ENCODE measurements at places on chromosomes 16 and 17.
A peak's percentile ranks its signal among the peaks of the same experiment; 100 is the strongest.

DNA sequence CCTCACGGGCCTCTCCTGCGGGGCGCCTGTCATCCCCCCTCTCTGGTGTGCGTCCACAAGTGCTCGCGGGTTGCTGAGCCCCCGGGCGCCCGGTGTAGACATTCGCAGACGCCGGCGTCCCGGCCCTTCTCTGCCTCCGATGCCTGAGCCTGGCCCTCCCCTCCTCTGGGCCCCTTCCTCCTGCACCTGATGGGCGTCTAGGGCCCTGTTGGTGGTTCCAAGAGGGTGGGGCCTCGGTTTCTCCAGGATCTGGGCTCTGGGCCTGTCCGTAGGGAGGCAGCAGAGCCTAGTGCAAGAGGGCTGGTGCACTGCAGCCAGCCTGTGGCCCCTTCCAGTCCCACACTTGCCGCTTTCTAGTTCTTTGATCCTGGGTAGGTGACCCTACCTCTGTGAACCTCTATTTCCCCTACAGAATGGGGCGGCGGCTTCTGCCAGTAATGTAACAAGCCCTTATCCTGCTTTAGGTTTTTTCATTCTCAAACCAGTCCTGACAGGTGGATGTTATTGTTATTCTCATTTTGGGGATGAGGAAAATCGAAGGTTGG is 623 bp downstream of the E4F1 start:
- peak; percentile 66 for DNase-seq

DNA sequence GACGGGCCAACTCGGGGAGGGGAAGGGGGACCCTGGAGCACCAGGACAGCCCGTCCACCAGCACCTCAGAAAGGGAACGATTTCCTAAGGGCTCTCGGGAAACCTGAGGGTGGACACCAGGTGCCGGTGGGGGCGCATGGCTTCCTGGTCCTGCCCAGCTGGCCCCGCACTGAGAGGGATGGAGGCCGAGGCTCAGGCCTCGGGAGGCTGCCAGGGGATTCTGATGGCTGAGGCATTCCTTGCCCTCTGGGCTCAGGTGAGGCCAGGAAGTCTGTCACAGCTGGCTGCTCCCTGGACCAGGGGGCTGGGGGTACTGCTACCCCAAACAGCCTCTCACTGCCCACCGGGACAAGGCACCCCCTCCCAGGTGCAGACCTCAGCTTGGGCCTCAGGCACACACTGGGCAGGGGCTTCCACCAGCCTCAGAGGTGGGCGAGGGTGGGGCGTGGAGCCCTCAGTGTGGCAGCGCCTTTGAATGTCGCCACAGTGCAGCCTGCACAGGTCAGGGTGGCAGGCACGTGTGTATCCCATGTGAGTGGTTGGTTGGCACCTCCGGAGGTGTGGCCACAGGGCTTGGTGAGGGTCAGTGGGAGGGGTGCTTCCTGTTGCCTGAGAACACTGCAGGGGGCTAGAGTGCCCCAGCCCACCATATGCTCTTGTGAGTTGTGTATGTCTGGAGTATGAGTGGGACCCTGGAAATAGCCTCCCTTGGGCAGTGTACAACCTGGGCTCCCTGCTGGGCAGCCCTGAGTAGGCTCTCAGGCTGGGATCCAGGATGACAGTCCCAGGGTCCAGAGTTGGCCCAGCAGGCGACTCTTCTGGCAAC is 3.9 kb upstream of the FSCN2 start:
- DNase-seq: no peak

- no peak for DNase-seq
Observed at GRCh38 chr16:23469814-23470213, 16.8 kb upstream of the COG7 start.

DNA sequence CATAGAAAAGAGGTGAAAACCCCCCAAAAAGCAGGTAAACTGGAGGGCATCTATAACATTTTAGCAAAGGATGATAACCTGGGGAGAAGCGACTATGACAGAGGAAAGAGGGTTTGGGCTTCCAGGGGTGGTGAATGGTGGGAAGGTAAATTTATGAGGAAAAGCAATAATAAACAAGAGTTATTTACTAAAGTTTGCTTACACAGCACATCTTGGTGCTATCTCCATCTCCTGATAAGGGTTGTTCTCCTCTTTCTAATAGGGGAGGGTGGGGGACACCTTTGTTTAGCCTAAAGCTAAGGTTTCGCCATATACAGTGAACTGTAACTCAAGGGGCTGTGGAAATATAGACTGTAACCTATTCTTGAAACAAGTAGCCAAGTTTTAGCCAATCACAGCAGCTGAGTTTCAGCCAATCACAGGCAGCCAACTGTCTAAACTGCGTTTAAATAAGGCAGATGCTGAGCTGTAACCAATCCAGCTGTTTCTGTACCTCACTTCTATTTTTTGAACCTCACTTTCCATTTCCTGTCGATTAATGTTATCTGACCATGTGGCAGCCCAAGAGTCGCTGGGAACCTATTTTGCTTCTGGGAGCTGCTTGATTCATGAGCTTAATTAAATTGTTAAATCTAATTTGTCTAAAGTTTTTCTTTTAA is 191.8 kb downstream of the MAP2K6 start:
- DNase-seq: no peak

DNA sequence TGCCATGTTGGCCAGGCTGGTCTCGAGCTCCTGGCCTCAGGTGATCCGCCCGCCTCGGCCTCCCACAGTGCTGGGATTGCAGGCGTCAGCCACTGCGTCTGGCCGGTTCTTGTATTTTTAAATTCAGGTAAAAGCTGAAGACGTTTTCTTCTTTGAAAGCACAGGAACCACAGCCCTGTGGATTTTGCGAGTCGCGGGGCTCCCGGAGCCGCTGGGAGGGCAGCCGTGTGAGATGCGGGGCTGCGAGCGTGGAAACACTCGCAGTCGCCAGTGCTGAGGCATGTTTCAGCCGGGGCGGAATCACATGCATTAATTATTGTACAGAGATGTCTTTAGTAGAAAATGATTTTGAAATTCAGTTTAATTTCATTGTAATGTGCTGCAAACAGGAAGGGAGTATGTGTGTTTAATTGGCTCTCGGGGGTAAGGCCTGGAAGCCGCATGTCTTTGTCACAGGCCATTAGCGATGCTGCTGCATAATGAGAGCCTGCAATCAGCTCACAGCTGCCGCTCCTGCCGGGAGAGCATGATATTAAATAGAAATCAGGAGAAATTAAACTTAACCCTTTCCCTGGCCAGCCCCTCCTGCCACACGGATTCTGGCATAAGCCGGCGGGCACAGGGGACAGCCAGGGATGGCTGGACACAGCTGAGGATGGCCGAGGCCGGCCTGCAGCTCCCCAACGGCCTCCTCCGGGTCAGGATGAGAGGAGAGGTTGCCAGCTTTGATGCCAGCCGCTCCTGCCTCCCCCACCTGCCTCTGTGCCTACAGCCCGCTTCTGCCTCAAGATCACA is 35.4 kb upstream of the CDH15 start:
- DNase-seq: no peak

- DNase-seq: no peak
Observed at GRCh38 chr17:82900741-82901140, 60.9 kb upstream of the ZNF750 start.

- DNase-seq: no peak
Observed at GRCh38 chr17:72193391-72194106, 72.7 kb downstream of the SOX9 start.

- DNase-seq: no peak
Observed at GRCh38 chr17:8520981-8521380, 85.3 kb downstream of the NDEL1 start.

GRCh38 chr17:64777415-64778239 is 115.5 kb upstream of the SMURF2 start:
- no peak for DNase-seq

DNA sequence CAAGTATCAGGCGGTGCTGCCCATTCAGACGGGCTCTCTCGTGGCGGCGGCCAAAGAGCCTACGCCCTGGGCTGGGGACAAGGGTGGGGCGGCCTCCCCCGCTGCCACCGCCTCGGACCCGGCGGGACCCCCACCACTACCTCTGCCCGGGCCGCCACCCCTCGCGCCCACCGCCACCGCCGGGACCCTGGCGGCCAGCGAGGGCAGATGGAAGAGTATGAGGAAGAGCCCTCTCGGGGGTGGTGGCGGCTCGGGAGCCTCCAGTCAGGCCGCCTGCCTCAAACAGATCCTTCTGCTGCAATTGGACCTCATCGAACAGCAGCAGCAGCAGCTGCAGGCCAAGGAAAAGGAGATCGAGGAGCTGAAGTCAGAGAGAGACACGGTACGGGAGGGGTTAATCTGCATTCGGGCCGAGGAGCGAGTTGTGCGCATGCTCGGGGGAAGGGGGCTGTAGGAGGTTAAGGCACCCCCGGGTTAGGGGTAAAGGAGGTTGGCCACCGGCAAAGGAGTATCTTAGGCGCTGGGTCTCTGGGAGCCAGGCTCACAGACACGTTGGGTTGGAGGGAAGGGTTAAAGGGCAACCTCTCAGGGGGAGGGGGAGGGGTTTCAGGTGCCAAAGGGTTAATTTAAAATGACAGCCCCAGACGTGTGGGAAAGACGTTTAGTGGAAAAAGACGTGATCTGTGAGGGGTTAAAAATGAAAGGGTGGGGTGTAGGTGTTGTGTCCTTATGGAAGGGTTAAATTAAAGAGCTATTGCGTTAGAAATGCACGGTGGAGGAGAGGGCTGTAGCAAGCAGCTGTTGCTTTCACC is 1.4 kb downstream of the MSL1 start:
- DNase-seq: peak; percentile 64

- no peak for DNase-seq
Observed at GRCh38 chr17:67696347-67696746, 21.4 kb upstream of the NOL11 start.

GRCh38 chr16:29911676-29912010 is 11.4 kb downstream of the ASPHD1 start:
- no peak for DNase-seq

- DNase-seq: no peak
Observed at GRCh38 chr17:55154101-55154500, 110.7 kb upstream of the HLF start.

GRCh38 chr16:27945233-27945973 is 118.1 kb downstream of the GSG1L start:
- no peak for DNase-seq

DNA sequence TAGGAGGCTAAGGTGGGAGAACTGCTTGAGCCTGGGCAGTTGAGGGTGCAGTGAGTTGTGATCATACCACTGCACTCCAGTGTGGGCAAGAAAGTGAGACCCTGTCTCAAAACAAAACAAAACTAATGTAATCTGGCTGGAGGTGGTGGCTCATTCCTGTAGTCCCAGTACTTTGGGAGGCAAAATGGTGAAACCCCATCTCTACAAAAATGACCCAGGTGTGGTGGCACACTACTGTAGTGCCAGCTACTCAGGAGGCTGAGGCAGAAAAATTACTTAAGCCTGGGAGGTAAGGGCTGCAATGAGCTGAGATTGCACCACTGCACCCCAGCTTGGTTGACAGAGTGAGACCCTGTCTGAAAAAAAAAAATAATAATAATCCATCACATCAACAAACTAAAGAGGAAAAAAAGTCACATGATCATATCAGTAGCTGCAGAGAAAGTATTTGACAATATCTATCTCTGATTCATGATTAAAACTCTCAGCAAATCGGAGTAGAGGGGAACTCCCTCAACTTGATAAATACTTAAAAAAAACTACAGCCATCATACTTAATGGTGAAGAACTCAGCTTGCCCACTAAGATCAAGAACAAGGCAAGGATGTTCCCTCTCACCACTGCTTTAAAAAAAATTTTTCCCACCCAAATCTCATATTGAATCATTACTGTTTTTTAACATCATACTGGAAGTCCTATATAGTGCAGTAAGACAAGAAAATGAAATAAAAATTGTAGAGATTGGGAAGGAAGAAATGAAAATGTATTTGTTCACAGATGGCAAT is 31.0 kb downstream of the DHRS7B start:
- DNase-seq: no peak

GRCh38 chr16:50611332-50611934 is 63.2 kb downstream of the NKD1 start:
- DNase-seq: no peak

DNA sequence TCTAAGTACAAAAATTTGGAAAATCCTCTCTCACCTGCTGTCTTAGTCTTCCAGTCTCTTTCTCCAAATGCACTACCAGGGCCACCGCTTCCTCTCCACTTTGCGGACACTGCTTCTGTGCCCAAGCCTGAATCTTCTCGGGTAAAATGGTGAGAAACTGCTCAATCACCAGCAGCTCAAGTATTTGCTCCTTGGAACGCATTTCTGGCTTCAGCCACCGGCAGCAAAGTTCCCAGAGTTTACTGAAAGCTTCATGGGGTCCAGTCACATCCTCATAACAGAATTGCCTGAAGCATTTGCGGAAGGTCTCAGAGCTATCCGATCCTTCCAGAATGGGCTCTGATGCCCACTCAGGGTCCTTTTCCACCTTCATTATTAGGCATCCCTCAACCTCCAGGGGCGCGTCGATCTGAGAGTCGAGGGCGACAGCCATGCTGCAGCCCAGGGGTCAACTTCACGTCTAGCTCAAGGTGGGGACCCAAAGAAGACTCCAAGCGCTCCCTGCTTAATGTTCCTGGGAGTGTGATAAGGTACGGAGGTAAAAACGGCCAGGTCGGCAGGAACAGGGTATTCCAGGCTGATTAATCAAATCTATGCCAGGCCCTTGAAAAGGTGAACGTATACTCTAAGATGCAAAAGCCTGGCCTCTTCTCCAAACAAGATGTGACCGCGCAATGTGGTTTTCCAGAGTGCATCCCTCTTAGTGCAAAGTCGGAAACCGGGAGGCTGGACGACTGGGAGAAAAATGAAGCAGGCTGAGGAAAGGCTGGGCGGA is 763 bp downstream of the ZKSCAN2 start:
- peak; percentile 32 for DNase-seq

GRCh38 chr17:41595585-41595984 is 8.9 kb upstream of the KRT14 start:
- DNase-seq: no peak

GRCh38 chr17:71963351-71963750 is 157.5 kb upstream of the SOX9 start:
- no peak for DNase-seq

DNA sequence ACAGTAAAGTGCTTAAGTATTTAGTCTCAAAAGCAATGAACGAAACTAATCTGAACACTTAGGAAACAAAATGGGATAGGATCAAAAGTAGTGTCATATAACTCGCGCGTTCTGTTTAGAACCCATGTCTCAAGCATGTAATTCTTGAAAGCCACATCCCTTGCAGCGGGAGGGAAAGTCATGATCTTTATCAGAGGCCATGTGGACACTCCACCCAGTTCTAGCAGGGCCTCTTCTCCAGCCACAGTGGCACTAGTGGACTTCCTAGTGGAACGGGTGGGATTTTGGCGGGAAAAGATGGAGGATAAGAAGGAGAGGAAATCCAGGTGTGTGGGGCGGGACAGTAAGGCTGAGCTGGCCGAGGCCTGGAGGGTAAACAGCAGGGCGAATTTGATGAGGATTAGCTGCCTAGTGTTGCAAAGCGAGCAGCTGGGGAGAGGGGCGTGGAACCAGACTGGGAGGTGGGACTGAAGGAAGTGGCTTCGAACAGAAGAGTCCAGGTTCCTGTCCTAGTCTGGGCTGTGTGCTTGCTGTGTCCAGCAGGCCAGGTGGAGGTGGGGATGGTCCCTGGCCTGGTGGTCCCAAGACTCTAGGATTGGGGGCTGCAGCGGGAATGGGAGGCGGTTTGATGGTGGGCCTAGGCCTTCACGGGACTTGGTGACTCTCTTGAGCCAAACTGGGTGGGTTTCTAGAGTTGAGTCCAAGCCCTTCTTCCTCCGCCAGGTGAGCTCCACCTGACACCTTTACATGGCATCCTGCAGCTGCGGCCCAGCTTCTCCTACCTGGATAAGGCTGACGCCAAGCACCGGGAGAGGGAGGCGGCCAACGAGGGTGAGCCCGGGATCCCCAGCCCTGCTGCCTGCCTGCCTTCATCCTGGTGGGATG is 15.9 kb downstream of the POLR3E start:
- peak; percentile 18 for DNase-seq

GRCh38 chr16:53024045-53024444 is 28.7 kb downstream of the CHD9NB start:
- no peak for DNase-seq

GRCh38 chr17:64315032-64315490 is 52.0 kb upstream of the TEX2 start:
- no peak for DNase-seq
